ENCODE measurements at places on chromosomes 5 and 9.

DNA sequence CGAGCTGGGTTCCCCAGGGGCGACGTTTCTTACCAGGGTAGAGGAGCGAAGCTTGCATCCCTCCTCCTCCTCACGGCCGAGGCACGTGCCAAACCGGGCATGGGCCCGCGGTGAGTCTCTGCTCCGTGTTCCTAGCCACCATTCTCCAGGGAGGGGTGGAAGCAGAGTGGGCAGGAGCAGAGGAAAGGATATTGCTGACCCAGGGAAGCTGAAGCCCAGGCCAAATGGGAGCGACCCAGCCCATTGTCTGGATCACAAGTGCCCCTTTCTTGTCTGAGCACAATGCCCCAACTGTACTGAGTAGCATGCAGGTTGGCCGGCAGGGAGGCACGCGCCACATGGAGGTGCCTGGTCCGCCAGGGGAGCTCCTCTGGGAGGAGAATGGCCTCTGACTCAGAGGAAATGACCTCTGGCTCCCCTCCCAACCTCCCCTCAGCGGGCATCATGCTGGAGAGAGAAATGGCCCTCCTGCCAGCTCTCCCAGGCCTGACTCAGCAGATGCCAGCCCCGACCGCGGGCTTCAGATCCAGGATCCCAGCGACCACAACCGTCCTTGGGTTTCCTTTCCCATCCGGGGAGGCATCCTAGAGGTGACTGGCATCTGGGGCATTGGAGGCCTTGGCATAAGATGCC is 1.1 kb downstream of the PRR7 start:
- DNase-seq: no peak

DNA sequence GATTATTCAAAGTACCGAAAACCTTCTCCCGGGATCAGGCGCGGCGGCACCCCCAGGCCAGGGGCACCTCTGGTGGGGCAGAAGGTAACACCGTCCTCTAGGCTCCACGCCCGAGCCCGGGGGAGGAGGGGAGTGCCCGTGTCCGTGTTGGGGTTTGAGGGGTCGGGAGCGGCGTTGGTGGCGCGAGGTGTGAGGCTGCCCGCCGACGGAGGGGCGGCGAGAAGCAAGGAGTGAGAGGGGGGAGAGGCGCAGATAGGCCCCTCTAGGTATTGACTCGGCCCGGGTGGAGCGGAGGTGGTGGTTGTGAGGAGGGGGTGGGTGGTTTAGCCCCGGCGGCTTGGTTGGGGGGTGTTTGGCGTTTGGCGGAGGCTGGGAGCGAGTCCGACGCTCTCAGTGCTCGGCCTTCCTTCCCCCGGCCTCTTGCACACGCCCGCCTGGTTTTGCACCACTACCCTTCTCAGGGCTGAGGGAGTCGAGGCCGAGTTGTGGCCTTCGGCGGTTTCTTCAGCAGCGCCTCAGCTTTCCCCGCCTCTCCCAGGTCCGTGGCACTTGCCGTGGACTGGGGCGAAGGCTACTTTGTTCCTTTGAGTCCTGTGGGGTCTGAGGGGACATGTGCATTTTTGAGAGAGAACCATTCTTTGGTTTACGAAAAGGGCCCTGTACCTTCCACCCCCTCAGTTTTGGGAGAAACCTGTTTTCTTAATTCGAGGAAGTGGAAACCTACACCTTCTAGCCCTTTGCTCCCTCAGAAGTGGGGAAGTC is 450 bp downstream of the GPBP1 start:
- DNase-seq: peak; percentile 71

DNA sequence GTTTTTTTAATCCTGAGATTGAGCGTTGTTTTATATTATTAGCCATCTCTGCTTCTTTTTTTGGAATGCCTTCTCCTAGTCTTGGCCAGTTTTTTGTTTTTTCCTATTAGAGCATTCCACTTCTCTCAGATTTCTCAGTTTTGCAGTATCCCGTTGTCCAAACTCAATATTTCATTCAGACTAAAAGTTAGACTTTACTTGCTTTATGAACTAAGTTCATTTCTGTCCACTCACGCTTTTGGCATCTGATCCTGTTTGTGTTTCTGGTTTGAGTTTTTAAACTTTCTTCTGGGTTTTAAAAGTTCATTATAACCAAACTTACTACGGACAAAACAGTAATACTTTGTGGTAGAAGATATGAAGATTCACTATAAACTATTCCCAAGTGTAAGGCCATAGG is 288.3 kb upstream of the MPDZ start:
- no peak for DNase-seq

GRCh38 chr9:121640491-121641223 is 10.8 kb upstream of the DAB2IP start:
- no peak for DNase-seq

DNA sequence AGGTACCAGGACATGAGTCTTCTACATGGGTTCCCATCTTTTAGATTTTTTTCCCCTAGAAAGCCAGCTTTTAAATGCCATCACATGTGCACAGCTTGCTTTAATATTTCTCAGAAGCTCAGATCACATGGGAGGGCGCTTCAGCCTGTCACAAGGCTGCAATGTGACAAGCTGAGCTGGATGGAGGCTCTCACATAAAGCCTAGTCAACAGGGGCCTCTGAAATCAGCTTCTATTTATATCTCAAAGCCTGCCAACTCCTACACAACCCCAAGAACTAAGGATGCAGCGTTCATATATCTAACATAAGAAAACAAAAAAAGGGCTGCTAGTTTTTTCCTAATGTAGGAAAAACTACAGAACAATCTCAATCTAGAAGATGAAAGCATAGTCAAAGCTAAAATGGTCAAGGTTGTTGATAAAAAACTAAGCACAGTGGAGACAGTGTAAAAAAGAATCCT is 2.3 kb downstream of the ZFAND5 start:
- peak; percentile 20 for DNase-seq

GRCh38 chr5:115571441-115571878 is 26.9 kb upstream of the FEM1C start:
- DNase-seq: no peak

- DNase-seq: no peak
These were observed 38.2 kb upstream of the SLCO6A1 start for GRCh38 chr5:102537011-102537410.

DNA sequence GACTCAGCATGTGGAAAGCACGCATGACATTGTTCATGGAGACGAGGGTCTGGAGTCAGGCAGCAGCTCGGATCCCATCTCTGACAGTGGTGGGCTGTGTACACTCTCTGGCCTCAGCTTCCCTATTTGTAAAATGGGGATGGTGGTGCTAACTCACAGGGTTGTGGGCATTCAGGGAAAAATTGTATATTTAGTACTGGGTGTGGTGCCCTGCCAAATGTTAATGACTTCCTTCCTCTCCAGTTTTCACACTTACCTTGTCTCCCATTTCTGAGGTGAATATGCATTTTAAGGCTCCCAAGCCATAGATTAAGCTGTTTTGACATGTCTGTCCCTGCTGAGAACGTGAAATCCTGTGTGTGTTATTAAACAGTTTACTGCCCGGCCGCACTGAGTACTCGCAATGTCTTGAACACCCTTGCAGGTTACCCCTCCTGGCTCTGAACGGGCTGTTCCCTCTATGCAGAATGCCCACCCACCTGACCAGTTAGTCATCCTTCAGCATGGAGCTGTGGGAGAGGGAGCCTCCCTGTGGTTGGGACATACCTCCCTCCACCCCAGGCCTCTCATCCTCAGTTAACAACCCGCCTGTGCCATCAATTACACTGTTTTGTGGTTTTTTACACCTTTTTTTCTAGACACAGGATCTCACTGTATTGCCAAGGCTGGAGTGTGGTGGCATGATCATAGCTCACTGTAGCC is 25.8 kb downstream of the TJP2 start:
- DNase-seq: no peak

- no peak for DNase-seq
These were observed 31.6 kb upstream of the LECT2 start for GRCh38 chr5:135986401-135986800.

- DNase-seq: no peak
These were observed 116.9 kb upstream of the RAI14 start for GRCh38 chr5:34539183-34539582.

- no peak for DNase-seq
These were observed 346.9 kb downstream of the DEPDC1B start for GRCh38 chr5:60352992-60353599.

DNA sequence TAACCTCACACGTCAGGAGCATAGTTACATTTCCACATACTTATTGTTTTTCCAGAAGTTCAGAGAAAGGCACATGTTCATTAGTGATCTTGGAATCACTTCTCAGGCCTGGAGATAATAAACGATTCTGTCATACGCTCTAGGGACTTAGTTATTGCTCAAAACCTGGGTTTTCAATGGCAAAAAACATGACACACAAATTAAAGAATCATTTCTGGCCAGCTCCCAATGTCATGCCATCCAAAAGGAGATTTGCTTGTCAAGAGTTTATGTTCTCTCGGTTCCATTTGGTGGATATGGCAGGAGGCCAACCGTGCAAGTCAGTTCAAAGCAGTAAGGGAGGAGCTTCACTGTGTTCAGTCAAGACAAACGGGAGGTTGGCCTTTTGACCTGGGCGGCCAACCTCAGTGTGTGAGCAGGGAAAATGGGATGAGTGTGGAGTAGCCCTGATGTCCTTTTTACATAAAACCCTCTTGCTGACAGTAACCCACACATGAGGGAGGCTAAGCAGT is 123.4 kb downstream of the NXNL2 start:
- no peak for DNase-seq

- DNase-seq: no peak
These were observed 283.9 kb upstream of the RFX3 start for GRCh38 chr9:3809724-3810123.

- DNase-seq: no peak
These were observed 731.5 kb upstream of the CDH9 start for GRCh38 chr5:27769748-27770402.

GRCh38 chr5:57561231-57561842 is 78.7 kb upstream of the ACTBL2 start:
- DNase-seq: no peak

DNA sequence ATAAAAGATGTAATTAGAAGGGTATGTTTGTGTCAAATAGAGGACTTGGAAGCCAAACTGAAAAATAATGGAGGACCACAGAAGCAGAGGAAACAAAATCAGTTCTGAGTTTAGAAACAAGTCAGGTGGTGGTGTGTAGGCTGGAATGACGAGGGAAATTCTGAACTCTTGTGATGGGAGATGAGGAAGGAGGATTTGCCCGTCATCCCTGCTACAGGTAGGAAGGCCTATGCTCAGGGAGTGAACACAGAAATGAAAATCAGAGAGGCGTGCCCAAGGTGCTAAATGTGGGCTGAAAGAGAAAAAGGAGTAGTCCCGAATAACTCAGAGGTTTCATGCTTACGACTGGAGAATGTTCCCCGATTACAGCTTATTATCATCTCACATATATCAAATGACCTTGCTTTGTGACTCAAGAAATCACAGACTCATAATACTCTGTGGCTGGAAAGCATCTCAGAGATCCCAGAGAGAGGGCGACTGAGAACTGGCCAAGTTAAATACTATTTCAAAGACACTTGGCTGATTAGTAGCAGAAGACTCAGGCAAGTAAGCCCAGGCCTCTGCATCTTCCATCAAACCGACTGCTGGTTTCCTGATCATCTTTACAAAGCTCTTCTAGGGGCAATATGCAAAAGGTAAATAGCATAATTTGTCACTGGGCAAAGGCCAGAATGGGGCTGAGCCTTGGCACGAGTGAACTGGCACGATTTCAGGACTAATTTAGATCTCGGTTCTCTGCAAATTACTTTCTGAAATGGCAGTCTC is 126.0 kb downstream of the SUSD1 start:
- DNase-seq: no peak

DNA sequence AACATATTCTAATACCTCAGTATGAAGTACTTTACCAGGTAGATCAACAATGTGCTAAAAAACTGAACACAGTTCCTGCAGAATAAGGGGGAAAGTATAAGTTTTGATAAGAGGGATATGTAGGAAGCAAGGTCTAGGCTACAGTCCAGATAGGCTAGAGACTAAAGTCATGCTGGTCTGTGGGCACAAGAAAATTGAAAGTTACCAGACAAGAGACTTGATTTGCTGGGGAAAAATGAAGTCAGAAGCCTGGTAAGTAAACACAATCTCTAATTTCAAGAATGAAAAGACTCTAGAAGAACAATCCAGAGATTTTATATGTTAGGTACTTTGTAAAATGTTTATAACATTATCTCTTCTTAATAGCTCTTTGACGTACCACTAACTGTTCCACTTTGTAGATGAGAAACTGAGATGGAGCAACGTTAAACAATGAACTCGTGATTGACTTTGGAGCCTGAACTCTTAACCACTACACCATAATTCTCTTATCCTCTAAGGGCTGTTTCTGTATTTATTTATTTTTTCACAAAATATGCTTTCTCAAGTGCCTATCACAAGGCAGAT is 19.5 kb downstream of the ADAMTS6 start:
- no peak for DNase-seq

DNA sequence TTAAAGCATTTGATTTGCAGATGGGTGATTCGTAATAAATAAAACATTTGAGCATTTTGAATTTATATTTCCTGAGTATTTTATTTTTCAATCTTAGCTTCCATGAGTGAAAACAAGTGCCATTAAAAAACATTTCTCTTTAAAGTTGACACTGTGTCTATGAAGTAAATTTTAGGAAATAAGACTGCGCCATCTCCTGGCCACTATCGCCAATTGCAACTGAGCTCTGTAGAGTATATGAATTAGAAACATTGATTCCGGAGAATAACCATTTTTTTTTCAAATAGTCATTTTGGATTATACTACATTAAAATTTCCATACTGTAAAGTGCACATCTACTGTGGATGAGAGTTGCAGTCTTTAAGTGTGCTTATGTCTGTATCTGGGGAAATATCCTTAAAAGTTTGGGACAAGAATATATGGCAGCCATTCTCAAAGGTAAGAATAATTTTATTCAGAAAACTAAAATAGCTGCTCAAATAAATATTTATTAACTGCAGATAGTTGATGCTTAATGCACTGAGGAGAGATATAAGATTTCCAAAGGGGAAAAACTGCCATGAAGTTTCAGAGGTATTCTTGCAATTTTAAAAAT is 5.9 kb downstream of the DMRTA1 start:
- peak; percentile 6 for DNase-seq

- DNase-seq: no peak
These were observed 29.2 kb downstream of the OSTF1 start for GRCh38 chr9:75117564-75117963.

DNA sequence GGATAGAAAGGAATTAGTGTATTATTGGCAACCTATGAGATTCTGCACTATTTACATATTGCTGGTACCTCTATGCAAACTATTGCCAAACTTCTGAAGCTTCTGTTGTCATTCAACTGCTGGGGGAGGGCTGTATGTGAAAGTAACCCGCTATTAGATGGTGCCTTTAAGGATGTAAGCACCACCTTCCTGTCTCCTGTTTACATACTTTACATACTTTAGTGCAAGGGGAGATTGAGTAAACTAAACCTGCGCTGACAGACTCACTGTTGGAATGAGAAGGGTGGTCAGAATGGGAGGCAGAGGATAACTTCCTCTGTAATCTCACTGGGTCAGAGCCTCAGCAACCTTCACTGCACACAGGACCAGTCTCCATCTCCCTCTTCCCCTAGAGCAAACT is 123.8 kb downstream of the NR3C1 start:
- no peak for DNase-seq

All from NK-92 treated with Interleukin-12 subunit alpha and Interleukin-12 subunit beta, amount 100 ng/mL, for 24 hours (cell line).